Vagina (tissue), 2 donors: ENCODE measurements at places on chromosomes 5 and 9. TPM values are rescaled to one million over a fixed set of nuclear protein-coding genes. Genes with fewer than 3 reads are reported as not detected.

Gene NUTM2F
- not detected for total RNA-seq

Gene PRR16
- 19.6 TPM for total RNA-seq

GRCh38 chr5:15425766-15426165, 74.2 kb upstream of the FBXL7 start:
- H3K4me3 ChIP-seq: no peak overlapping the region
- H3K27me3 ChIP-seq: no peaks in the 10 kb centered on the region
- H3K27ac ChIP-seq: no peak overlapping the region
- no peaks in the 10 kb centered on the region for H3K36me3 ChIP-seq

DNA sequence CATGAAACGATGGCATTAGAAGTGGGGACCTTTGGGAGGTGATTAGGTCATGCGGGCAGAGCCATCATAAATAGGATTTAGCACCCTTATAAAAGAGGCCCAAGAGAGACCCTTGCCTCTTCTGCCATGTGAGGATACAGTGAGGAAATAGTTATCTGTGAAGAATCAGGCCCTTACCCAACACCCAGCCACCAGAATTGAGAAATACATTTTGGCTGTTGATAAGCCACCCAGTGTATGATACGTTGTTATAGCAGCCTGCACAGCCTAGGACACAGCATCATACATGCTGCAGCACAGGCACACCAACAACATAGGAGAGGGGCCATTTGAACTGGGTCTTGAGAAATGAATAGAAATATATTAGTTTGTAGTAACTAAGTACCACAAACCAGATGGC, 8.0 kb upstream of the MAMDC2 start:
- H3K27me3 ChIP-seq: no peaks in the 10 kb centered on the region
- H3K4me3 ChIP-seq: no peak overlapping the region
- DNase-seq: no peak
- H3K36me3 ChIP-seq: no peaks in the 10 kb centered on the region

DNA sequence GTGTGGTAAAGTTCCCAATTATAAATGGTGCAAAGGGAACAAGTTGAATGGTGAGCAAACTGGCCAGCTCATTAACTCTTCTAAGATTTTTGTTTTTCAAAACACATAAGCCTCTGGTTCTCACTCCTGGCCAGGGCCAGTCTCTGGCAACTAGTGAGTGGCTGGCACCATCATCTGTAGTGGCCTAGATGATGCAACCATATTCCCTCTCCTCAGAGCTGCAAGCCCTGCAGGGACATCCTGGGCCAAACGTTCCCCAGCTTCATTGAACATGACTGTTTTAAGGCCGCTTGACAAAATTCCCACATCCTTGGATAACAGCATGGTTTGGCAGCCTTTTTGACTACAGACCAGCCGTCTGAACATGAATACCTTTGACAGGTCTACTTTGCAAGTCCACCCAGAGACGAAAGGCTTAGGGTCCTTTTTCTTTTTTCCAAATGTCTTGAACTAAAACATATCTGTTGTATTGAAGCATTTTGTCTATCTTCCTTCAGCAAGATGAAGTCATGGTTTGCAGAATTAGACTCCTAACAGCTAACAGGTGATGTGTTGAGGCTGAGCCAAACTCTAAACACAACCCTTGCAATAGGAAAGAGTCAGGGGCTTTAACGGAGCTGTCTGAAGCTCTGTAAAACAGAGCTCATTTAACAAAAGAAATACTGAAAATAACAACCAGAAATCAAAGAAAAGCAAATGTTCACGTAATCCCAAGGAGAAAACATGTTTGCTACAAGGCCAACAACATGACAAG, 23.8 kb downstream of the MACROH2A1 start:
- H3K36me3 ChIP-seq: no peaks in the 10 kb centered on the region
- no peaks in the 10 kb centered on the region for H3K27me3 ChIP-seq
- H3K27ac ChIP-seq: no peak overlapping the region
- H3K4me3 ChIP-seq: no peak overlapping the region
- H3K4me1 ChIP-seq: peaks cover 32% of the 10 kb centered on the region

DNA sequence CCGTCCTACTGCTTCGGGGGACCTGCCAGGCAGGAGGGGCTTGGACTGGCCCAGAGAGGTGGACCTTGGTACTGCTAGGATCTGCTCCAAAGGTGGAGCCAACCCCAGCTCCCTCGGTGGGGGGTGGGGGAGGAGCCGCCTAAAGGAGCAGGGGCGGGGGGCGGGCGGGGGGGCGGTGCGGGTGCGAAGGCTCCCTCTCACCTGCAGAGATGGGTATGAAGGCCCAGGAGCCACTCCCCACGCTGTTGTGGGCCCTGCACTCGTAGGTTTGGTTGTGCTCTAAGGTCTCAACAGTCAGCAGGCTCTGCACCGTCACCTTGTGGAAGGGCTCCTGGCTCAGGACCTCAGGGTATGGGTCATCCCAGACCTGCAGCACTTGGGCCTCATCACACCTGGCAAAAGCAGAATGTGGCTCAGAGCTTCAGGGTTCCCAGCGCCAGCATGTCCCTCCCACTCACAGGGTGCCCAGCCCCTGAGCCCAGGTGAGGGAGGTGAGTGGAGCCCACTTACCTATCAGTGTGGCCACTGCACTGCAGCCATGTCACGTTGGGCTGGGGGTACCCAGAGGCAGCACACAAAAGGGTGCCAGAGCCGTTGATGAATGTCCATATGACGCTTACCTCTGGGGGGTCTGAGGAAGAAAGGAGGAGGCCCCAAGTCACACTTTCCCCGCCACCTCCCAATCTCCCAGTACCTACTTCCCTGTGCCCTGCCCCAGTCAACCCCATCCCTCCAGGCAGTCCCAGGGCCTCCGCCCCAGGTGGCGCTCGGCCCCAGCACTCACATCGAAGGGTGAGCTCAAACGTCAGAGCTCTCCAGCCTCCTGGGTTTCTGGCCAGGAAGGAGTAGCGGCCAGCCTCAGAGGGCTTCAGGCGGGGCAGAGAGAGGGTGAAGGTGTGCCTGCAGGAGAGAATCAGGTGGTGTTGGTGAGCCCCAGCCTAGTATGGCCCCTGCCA, 16.4 kb downstream of the CSF1R start:
- no peaks in the 10 kb centered on the region for H3K4me1 ChIP-seq
- no peak overlapping the region for H3K27ac ChIP-seq
- no peaks in the 10 kb centered on the region for H3K36me3 ChIP-seq
- H3K4me3 ChIP-seq: no peak overlapping the region
- H3K27me3 ChIP-seq: no peaks in the 10 kb centered on the region
- DNase-seq: no peak

DNA sequence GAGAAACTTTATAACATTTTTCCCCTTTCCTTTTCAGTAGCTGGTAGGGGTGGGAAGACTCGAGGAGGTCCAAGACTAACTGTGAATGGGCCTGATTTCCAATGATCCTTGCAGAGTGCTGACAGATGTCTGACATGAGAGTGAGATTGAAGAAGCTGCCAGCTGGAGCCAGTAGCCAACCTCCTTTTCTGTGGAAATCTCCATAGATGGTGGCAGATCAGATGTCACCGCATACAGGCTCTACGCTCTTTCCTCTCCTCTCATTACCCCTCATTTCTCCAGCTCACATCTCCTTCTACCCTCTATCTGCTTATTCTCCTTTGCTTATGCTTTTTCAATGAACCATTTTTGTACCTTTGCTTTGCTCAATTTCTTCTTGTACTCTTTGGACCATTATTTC, 395.2 kb upstream of the TNC start:
- H3K4me1 ChIP-seq: no peaks in the 10 kb centered on the region
- H3K4me3 ChIP-seq: no peak overlapping the region
- H3K27ac ChIP-seq: no peak overlapping the region
- no peaks in the 10 kb centered on the region for H3K27me3 ChIP-seq
- no peak for DNase-seq

- no peak for DNase-seq
- no peaks in the 10 kb centered on the region for H3K4me1 ChIP-seq
- H3K4me3 ChIP-seq: no peak overlapping the region
- no peaks in the 10 kb centered on the region for H3K36me3 ChIP-seq
- H3K27me3 ChIP-seq: no peaks in the 10 kb centered on the region
These were observed 34.4 kb downstream of the SRD5A1 start for GRCh38 chr5:6667648-6668047.

- no peak overlapping the region for H3K27ac ChIP-seq
- H3K36me3 ChIP-seq: no peaks in the 10 kb centered on the region
- no peaks in the 10 kb centered on the region for H3K4me1 ChIP-seq
- DNase-seq: no peak
- no peaks in the 10 kb centered on the region for H3K27me3 ChIP-seq
- H3K4me3 ChIP-seq: no peak overlapping the region
These were observed 228.6 kb downstream of the SLF1 start for GRCh38 chr5:94847019-94847418.

DNA sequence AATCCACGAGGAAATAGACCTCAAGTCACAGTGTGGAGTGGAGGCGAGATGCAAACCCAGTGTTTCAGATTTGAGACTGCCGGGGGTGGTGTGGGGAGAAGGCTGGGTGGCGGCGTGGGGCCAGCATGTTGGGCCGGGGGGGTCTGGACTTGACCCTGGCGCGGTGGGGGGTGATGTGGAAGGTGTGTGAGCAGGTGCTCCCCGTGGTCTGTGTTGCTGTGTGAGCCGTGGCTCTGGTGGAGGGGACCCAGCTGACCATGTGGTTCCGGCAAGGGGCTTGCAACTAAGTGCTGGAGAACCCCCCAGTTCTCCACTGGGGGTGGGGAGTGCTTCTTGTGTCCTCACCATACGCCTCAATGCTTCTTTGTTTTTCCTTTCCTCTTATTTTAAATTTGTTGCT, 25.8 kb downstream of the PRRC2B start:
- H3K36me3 ChIP-seq: no peaks in the 10 kb centered on the region
- peak overlapping the region; percentile 24 for H3K27ac ChIP-seq
- no peak overlapping the region for H3K4me3 ChIP-seq
- H3K27me3 ChIP-seq: no peaks in the 10 kb centered on the region

DNA sequence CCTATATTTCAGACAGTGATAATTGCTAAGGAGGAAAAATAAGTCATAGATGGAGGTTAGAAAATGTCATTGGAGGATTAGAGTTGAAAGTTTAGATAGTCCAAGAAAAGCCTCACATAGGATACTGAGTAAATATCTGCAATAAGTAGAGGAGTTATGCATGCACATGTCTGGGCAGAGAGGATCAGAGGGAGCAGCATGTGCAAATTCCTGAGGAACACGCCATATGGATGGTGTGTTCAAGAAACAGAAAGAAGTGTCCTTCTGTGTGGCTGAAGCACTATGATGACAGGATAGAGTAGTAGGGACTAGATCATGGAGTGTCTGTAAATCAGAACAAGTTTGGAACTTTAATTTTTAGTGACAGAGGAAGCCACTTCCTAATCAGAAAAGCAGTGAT, 52.2 kb downstream of the SGCD start:
- no peak overlapping the region for H3K27ac ChIP-seq
- H3K27me3 ChIP-seq: no peaks in the 10 kb centered on the region
- H3K4me3 ChIP-seq: no peak overlapping the region
- DNase-seq: no peak
- H3K4me1 ChIP-seq: peaks cover 7% of the 10 kb centered on the region
- no peaks in the 10 kb centered on the region for H3K36me3 ChIP-seq

DNA sequence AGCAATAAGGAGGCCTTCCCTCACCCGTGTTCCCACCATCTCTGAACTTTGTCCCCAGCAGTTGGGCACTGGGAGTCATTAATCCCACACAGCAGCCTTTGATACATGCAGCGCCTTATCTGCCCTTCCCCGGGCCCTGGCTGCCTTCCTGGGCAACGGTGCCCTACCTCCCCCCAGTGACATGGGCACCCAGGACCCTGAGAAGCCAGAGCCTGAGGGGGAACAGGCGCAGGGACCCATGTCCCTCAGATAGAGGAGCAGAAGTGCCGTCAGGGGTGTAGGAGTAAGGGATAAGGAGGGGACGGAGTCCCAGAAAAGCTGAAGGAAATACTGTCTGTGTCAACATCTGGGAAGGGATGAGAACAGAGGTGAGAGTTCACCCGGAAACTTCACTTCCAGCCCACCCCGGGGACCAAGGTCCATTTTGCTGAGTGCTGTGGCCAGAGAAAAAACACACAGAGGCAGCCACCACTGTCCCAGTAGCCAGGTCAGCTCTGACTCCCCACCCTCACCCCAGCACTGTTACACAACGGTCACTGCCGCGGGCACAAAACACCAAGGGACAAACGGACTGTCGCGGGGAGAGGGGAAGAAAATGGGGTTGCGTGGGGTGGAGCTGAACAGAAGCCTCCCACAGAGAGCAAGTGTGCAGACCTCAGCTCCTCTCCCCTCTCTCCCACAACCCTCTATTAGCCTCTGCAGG, 3.8 kb downstream of the PCDH1 start:
- peaks cover 51% of the 10 kb centered on the region for H3K4me1 ChIP-seq
- H3K27ac ChIP-seq: peak overlapping the region; percentile 2
- peak; percentile 83 for DNase-seq

GRCh38 chr5:115262011-115262320, 711 bp downstream of the PGGT1B start:
- no peaks in the 10 kb centered on the region for H3K36me3 ChIP-seq
- peak overlapping the region; percentile 79 for H3K27ac ChIP-seq

GRCh38 chr5:13250464-13251291, 693.8 kb downstream of the DNAH5 start:
- no peaks in the 10 kb centered on the region for H3K27me3 ChIP-seq
- no peaks in the 10 kb centered on the region for H3K36me3 ChIP-seq
- H3K4me1 ChIP-seq: no peaks in the 10 kb centered on the region
- no peak overlapping the region for H3K4me3 ChIP-seq
- no peak for DNase-seq

GRCh38 chr9:107760469-107761242, 271.1 kb upstream of the KLF4 start:
- no peak for DNase-seq
- H3K4me1 ChIP-seq: no peaks in the 10 kb centered on the region
- H3K4me3 ChIP-seq: no peak overlapping the region
- no peaks in the 10 kb centered on the region for H3K27me3 ChIP-seq
- H3K27ac ChIP-seq: no peak overlapping the region

DNA sequence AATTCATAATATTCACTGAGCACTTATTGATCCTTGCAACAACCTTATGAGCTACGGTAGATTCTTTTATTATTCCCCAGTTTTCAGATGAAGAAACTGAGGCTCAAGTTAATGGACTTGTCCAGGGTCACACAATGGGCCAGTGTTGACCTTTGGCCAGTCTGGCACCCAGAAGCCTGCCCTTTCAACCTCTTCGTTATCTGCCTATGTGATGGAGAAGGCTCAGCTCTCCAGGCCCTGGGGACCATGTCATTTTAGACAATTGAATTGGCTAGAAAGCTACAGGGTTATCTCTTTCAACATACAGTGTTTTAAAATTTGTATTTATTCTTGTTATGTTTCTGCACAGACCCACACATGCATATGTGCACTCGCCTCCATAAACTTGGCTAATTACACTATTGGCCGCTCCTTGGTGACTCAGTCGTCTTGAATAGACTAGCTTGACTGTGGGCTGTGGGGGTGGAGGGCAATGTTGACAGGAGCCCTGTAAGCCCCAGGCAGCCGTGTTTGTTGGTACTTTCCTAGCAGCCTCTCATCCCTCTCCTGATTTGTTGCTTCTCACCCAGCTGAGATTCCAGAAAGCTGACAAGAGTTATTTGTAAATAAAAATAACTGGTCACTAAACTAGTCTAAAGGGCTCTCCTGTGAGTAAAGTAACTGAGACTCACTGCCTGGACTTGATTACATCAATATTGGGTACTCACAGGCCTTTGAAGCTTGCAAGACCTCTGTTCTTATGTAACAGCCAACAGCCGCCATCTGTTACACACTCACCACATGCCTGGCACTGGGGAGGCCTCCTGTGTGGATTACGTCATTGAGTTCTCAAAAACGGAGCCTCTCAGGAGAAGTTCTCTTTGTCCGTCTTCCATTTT, 8.5 kb upstream of the ANGPTL2 start:
- H3K27ac ChIP-seq: peak overlapping the region; percentile 92
- no peak overlapping the region for H3K4me3 ChIP-seq
- no peaks in the 10 kb centered on the region for H3K27me3 ChIP-seq
- no peaks in the 10 kb centered on the region for H3K36me3 ChIP-seq
- H3K4me1 ChIP-seq: peaks cover 88% of the 10 kb centered on the region
